Gastrocnemius medialis (tissue), 4 donors: ENCODE measurements at places on chromosomes 2 and 18. TPM values are rescaled to one million over a fixed set of nuclear protein-coding genes. Genes with fewer than 3 reads are reported as not detected.

DNA sequence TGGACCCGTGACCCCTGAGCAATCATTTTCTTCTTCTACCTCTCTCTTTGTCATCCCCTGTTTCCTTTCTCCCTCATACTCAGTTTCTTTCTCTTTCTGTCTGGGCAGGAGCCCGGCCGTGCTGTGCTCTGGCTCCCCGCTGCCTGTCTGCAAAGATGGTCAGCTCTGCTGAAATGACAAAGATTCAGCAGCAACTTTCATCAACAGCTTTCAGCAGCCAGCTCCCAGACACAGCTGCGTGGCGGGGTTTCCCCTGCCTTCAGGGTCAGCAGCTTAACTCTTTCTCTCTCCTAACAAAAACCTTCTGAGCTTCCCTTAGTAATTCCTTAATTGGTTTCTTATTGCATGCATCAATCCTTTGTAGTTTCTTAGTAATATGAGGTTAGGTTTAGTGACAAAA lies 1234.4 kb downstream of the CNTNAP5 start:
- no peak overlapping the region for H3K4me3 ChIP-seq
- no peaks in the 10 kb centered on the region for H3K27me3 ChIP-seq
- H3K4me1 ChIP-seq = no peaks in the 10 kb centered on the region
- no peaks in the 10 kb centered on the region for H3K36me3 ChIP-seq
- DNase-seq = no peak

CRYGC gene
- total RNA-seq = not detected

DNA sequence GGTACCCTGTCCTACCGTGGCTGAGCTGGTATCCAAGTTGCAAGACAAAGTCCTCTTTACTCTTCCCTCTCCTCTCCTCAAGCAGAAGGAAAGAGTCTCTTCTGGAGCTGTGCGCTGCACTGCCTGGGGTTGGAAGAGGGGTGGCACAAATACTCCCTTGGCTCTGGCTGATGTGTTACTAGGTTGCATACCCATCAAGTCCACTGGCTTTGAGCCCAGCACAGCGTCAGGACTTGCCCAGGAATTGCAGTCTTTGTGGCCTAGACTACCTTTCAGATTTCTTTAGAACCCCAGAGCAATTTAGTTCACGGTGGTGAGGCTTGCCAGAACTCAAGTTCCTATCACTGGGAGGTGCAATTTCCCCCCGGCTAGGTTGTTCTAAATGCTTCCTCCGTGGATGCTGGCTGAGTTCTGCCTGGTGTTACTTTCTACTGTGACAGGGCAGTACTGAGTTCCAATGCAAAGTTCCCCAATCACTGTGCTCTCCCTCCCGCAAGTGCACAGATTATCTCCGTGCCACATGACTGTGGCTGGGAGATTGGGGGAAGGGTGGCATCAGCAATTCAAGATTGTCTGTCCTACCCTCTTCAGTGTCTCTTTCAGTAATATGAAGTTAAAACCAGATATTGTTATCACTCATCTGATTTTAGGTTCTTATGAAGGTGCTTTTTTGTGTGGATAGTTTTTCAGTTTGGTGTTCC lies 13.4 kb downstream of the MYO3B start:
- H3K36me3 ChIP-seq = no peaks in the 10 kb centered on the region
- no peak for DNase-seq
- H3K4me1 ChIP-seq = no peaks in the 10 kb centered on the region
- H3K4me3 ChIP-seq = no peak overlapping the region

TUBA3E gene
- total RNA-seq = not detected
